ENCODE measurements at places on chromosomes 5 and 9. TPM values are rescaled to one million over a fixed set of nuclear protein-coding genes. Genes with fewer than 3 reads are reported as not detected.

- no peak overlapping the region for H3K4me3 ChIP-seq
- no peak for DNase-seq
- H3K4me1 ChIP-seq = peaks cover 23% of the 10 kb centered on the region
Measured at GRCh38 chr9:89175828-89176261, 2.8 kb downstream of the SHC3 start.

GRCh38 chr5:54194318-54194717, 116.1 kb downstream of the ARL15 start:
- DNase-seq = no peak
- no peak overlapping the region for H3K4me3 ChIP-seq
- H3K27ac ChIP-seq = no peak overlapping the region
- no peaks in the 10 kb centered on the region for H3K4me1 ChIP-seq
- H3K27me3 ChIP-seq = no peaks in the 10 kb centered on the region
- no peaks in the 10 kb centered on the region for H3K36me3 ChIP-seq

IL3 gene
- total RNA-seq = not detected

GRCh38 chr5:76556511-76557221, 66.5 kb downstream of the F2RL2 start:
- peak overlapping the region; percentile 2 for H3K27ac ChIP-seq
- no peak overlapping the region for H3K4me3 ChIP-seq
- H3K27me3 ChIP-seq = no peaks in the 10 kb centered on the region

ERAP2 gene
- 40.4 TPM for total RNA-seq

RGS7BP gene
- not detected for total RNA-seq

C5orf22 gene
- 26.8 TPM for total RNA-seq

DNA sequence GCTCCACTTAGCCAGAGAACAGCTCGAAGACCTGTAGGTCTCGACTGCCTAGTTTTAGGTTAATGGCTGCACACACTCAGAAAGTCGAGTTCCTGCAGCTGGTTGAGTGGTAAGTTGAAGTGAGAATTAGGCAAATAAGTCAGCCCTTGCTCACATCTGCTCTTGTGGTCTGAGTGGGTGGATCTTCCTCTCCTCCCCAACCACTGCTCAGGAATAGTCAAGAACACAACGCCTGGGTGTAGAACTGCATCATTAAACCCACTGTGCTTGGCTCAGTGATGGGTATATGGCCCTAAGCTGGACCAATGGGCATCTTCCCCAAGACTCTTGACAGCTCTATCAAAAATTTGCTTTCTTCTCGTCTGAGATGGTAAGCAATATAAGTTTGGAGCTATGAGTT, 20.9 kb upstream of the ADAM19 start:
- H3K4me3 ChIP-seq = no peak overlapping the region
- no peaks in the 10 kb centered on the region for H3K27me3 ChIP-seq
- no peak for DNase-seq

GRCh38 chr5:56596155-56596554, 219.2 kb upstream of the MAP3K1 start:
- peaks cover under 1% of the 10 kb centered on the region for H3K4me1 ChIP-seq
- DNase-seq = no peak
- no peaks in the 10 kb centered on the region for H3K27me3 ChIP-seq
- H3K4me3 ChIP-seq = no peak overlapping the region

GRCh38 chr9:133461975-133462374, 2.2 kb downstream of the CACFD1 start:
- no peak for DNase-seq
- peaks cover 4% of the 10 kb centered on the region for H3K4me1 ChIP-seq
- no peaks in the 10 kb centered on the region for H3K27me3 ChIP-seq
- H3K27ac ChIP-seq = no peak overlapping the region

DNA sequence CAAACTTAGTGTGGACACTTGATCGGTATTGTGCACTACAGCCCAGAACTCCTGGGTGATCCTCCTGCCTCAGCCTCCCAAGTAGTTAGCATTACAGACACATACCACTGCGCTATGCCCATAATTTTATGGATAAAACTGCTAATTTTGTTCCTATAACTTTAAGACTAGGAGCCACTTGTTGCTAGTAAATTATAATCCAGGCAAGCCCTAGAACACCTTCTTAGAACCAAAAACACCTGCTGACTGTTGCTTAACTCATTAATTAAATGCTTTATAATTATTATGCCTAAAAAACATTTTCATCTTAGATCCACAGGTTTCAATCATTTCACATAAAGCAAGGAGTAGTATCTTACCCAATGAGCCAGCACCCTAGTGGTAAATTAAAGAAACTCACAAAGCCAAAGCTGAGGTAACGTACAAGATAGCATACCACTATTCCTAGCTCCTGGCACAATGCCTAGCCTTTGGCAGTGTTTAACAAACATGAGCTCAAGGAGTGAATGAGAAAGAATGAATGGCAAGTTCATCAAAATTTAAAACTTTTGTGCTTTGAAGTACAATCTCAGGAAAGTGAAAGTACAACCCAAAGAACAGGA, 5.4 kb downstream of the MRPS27 start:
- peaks cover 3% of the 10 kb centered on the region for H3K4me1 ChIP-seq
- H3K4me3 ChIP-seq = no peak overlapping the region
- no peak for DNase-seq
- H3K27me3 ChIP-seq = no peaks in the 10 kb centered on the region

GRCh38 chr9:121285835-121286687, 18.1 kb downstream of the GSN start:
- no peak overlapping the region for H3K4me3 ChIP-seq
- no peaks in the 10 kb centered on the region for H3K4me1 ChIP-seq
- H3K27me3 ChIP-seq = no peaks in the 10 kb centered on the region
- H3K27ac ChIP-seq = no peak overlapping the region

CDH18 gene
- total RNA-seq = not detected

GRCh38 chr9:76911971-76912370, 6.1 kb upstream of the PRUNE2 start:
- H3K4me3 ChIP-seq = no peak overlapping the region
- no peaks in the 10 kb centered on the region for H3K36me3 ChIP-seq
- no peaks in the 10 kb centered on the region for H3K4me1 ChIP-seq
- no peak overlapping the region for H3K27ac ChIP-seq
- DNase-seq = no peak
- peaks cover 11% of the 10 kb centered on the region for H3K27me3 ChIP-seq

DNA sequence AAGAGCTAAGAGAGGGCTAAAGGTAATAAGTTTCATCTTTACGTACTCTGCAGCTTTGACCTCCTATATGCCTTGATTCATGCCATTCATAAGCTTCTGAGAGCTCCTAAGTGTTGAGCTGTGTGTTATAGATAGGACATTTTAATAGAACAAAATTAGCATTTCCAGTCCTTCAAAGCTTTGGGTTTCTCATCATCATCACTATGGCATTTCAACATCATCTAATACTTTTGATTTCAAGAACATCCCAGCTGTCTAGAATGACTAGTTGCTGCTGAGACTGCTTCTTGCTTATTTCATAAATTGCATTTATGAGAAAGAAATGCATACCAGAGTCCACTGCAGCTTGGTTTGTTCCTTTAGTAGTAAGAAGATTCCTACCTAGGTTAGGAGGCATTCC, 201.7 kb downstream of the SGCD start:
- no peaks in the 10 kb centered on the region for H3K27me3 ChIP-seq
- no peaks in the 10 kb centered on the region for H3K36me3 ChIP-seq
- DNase-seq = no peak
- H3K27ac ChIP-seq = no peak overlapping the region
- H3K4me1 ChIP-seq = no peaks in the 10 kb centered on the region

- no peaks in the 10 kb centered on the region for H3K27me3 ChIP-seq
- H3K27ac ChIP-seq = no peak overlapping the region
- H3K4me3 ChIP-seq = no peak overlapping the region
- no peak for DNase-seq
- no peaks in the 10 kb centered on the region for H3K36me3 ChIP-seq
Measured at GRCh38 chr5:111310711-111311620, 86.8 kb downstream of the CAMK4 start.

GRIA1 gene
- total RNA-seq = not detected

DNA sequence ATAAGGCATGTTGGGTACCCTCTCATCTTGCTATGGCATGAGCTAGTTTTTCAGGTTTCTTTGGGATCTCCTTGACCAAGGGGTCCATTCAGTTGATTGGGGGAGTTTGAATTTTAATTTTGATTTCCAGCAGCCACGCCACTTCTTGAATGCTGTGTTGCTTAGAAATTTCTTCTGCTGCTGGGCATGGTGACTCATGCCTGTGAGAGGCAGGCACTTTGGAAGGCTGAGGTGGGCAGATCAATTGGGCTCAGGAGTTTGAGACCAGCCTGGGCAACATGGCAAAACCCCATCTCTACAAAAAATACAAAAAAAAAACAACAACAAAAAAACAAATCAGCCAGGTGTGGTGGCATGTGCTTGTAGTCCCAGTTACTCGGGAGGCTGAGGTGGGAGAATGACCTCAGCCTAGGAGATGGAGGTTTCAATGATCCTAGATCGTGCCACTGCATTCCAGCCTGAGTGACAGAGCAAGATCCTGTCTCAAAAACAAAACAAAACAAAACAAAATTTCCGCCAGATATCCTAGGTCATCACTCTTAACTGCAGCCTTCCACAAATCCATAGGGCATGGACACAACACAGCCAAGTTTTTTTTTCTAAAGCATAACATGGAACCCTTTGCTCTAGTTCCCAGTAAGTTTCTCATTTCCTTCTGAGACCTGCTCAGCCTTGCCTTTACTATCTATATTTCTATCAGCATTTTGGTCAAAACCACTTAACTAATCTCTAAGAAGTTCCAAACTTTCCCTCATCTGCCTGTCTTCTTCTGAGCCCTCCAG, 17.7 kb downstream of the TMC1 start:
- no peaks in the 10 kb centered on the region for H3K27me3 ChIP-seq
- H3K4me1 ChIP-seq = no peaks in the 10 kb centered on the region
- no peaks in the 10 kb centered on the region for H3K36me3 ChIP-seq
- H3K4me3 ChIP-seq = no peak overlapping the region
- no peak for DNase-seq

DNA sequence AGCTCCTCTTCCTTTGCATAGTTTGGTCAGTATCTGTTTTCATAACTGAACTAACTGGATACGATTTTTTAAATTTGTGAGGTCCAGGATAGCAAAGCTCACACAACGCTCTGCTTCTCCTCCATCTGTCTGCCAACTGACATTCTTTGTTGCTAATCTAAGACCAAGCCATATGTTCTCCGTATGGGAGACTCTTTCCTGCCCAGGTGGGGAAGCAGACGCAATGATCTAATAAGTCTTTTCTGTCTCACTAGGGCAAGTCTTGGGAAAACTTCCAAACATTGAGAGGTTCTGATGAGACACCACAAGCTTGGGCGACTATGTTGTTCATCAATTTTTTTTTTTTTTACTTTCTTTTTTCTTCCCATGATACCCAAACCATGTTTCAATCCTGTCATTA, 558.5 kb downstream of the EFNA5 start:
- no peaks in the 10 kb centered on the region for H3K27me3 ChIP-seq
- no peaks in the 10 kb centered on the region for H3K4me1 ChIP-seq
- no peaks in the 10 kb centered on the region for H3K36me3 ChIP-seq
- no peak for DNase-seq

DNA sequence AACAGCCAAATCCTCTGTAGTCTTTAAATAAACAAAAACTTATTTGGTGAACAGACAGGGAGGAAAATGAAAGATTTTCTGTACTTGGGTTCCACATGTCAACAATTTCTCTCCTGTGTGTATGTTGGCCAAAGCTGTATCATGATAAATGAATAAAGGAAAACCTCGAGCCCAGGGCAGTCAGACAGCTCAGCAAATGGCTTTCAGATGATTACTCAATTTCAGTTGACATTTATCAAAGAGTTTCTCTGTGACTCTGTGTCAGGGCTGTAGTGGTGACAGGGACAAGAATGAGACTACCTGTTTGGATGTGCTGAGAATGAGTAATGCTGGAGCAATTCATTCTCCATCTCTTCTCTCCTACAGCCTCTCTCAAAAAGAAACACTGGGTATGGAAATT, 45.7 kb upstream of the PTGS1 start:
- H3K4me1 ChIP-seq = no peaks in the 10 kb centered on the region
- no peak overlapping the region for H3K27ac ChIP-seq
- H3K4me3 ChIP-seq = no peak overlapping the region
- DNase-seq = no peak
- H3K27me3 ChIP-seq = no peaks in the 10 kb centered on the region

PCDHGA3 gene
- not detected for total RNA-seq

- no peaks in the 10 kb centered on the region for H3K4me1 ChIP-seq
- H3K4me3 ChIP-seq = no peak overlapping the region
Measured at GRCh38 chr5:158970569-158971014, 129.1 kb downstream of the EBF1 start.
